ENCODE measurements at places on chromosomes 12 and 14.

DNA sequence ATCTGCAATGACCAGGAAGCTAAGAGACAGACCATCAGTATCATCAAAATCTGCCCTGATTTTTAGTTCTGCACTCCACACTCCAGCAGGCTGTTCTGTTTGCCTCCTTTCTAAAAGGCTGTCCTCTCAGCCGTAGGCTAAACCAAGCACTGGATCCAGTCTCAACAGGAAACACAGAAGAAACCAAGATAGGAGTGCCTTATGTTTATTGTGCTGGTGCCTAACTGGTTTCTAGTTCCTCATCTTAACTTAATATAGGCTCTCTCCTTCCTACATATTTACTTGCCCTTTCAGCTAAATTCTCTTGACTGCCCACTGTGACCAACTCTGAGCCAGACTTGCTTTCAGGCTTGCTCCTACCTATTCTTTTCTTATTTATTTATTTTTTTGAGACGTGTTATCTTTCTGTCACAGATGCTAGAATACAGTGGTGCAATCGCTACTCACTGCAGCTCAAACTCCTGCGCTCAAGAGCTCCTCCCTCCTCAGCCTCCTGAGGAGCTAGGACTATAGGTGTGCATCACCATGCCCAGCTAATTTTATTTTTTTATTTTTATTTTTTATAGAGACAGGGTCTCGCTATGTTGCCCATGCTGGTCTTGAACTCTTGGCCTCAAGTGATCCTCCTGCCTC lies 30.8 kb downstream of the GALNT4 start:
- no peaks in the 10 kb centered on the region for H3K4me1 ChIP-seq
- no peaks in the 10 kb centered on the region for H3K27me3 ChIP-seq
- DNase-seq = no peak
- no peak overlapping the region for H3K4me3 ChIP-seq

GRCh38 chr12:47070310-47070709 lies 9.1 kb upstream of the PCED1B start:
- no peaks in the 10 kb centered on the region for H3K4me1 ChIP-seq
- no peaks in the 10 kb centered on the region for H3K27me3 ChIP-seq
- H3K36me3 ChIP-seq = no peaks in the 10 kb centered on the region
- no peak overlapping the region for H3K27ac ChIP-seq

DNA sequence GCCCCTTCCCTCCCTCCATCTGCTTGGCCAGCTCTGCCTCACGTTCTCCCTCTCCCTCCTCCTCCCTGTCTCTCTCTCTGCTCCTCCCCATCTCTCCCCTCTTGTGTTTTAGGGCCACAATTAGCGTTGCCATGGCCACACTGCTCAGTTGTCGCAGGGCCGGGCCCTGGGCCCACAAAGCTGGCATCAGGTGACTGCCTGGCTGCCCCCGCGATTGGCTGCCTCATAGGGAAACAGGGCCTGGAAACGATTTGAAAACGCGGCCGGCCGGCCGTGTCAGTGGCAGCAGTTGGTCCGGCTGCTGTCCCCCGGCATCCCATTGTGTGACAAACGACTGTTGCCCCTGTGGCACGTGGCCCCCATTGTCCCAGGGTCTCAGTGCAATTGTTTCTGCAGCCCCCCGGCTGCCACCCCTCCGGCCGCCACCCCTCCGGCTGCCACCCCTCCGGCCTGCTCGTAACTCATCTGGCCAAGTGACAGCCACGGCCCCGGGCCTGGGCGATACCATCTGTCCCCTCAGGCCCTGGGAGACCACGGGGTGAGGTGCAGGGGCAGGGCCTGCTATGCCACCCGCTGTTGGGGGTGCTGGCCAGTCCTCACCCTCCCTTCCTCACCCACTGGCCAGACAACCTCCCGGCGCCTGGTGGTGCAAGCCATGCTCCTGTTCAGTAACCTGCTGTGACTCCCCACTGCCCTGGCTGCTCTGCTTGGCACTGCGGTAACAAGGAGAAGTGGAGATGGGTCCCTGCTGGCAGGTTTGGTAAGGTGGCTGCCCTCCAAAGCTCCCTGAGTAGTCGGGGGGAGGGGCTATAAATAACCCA lies 17.4 kb downstream of the FOXN4 start:
- no peak overlapping the region for H3K4me3 ChIP-seq
- H3K36me3 ChIP-seq = no peaks in the 10 kb centered on the region
- H3K4me1 ChIP-seq = no peaks in the 10 kb centered on the region
- H3K27ac ChIP-seq = no peak overlapping the region

GRCh38 chr12:13250416-13250815 lies 53.9 kb downstream of the EMP1 start:
- H3K27ac ChIP-seq = no peak overlapping the region
- DNase-seq = no peak
- H3K4me1 ChIP-seq = no peaks in the 10 kb centered on the region
- no peaks in the 10 kb centered on the region for H3K27me3 ChIP-seq
- H3K36me3 ChIP-seq = no peaks in the 10 kb centered on the region
- no peak overlapping the region for H3K4me3 ChIP-seq

DNA sequence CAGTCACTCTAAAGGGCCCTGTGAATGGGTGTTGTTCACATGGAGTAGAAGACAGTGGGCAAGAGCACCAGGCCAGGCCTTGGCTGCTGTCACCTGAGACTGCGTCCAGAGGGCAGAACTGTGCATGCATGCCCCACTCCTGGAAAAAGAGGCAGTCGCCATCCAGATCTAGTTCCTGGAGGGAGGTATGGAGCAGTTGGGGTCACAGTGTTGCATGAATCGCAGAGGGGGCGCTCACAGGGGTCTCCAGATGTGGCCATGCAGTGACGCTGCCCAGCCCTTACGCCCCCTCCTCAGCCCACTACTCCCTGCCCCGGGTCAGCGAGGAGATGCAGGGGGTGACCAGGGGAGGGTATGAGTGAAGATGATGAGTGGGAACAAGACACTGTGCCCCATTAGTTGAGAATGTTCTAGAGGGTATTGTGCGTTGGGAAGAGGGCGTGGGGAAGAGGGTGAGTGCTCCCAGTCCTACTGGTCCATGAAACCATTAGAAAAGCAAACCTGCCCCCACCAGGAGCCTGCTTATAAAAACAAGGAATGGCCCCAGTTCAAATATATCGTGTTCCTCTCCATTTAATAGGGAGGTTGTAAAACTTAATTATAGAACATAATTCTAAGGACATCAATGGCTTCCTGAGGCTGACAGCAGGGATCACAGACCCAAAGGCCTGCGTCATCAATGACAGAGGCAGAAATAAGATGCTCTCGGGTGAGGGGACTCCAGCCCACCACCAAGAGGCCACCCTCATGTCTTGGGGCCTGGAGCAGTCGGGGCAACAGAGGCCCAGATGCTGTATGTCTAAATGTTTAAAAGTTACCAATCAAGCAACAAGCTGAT lies 32.2 kb upstream of the BCL7A start:
- no peaks in the 10 kb centered on the region for H3K36me3 ChIP-seq
- H3K4me1 ChIP-seq = peaks cover 4% of the 10 kb centered on the region
- H3K4me3 ChIP-seq = no peak overlapping the region
- no peak overlapping the region for H3K27ac ChIP-seq
- H3K27me3 ChIP-seq = no peaks in the 10 kb centered on the region
